ENCODE measurements at places on chromosomes 4 and X.

DNA sequence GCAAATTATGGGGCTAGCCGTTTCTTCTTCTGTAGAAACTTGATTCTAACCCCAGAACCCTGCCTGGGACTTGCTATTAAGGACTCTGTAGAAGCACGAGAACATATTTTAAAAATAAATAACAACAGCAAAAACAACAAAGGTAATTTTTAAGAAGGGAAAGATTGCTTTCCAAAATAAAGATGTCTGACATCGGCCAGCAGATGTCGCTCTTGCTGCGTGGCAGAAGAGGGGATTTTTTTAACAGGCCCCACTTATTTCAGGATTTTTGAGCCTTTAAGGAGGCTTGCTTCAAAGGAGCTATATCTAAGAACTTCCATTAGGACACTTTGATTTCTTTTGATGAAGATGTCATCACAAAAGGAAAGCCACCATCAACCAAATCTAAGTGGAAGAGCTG lies 62.8 kb upstream of the EGFL6 start:
- no peak for DNase-seq

GRCh38 chr4:124932447-124932846 lies 219.9 kb upstream of the ANKRD50 start:
- DNase-seq = no peak

GRCh38 chrX:113529426-113530013 lies 688.9 kb upstream of the AMOT start:
- no peak for DNase-seq

GRCh38 chr4:69773484-69773883 lies 13.1 kb upstream of the SULT1B1 start:
- no peak for DNase-seq

DNA sequence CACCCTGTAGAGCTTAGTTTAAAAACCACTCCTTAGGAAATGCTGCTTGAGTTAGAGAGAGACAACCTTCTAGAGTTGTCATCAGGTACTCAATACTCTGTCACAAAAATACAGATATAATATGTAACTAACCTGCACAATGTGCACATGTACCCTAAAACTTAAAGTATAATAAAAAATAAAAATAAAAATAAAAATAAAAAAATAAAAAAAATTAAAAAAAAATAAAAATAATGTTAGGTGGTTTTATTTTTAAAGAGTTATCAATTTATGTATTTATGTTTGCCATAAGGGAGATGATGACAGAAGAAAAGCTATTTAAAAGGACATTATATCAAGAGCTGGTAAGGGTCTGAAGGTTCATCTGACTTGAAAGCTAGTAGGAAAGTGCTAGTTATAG lies 397.9 kb downstream of the TMA16 start:
- DNase-seq = no peak

DNA sequence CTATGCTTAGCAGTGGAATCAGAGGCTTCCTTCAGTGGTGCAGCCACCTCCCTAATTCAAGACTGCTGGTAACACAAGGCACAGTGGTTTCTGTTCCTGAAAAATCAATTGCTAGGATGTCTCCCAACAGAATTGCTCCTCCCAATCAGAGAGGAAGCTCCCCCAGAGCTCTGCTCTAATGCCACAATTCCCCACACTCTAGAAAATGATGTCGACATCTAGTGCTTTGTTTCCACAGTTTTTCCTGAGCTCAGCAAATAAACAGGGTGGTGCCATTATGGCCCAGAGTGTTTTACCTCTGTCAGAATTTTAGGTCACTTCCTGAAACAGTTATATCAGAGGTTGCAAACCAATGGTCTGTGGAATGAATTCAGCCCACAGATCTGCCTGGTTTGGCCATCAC lies 24.7 kb downstream of the TAB3 start:
- DNase-seq = no peak

DNA sequence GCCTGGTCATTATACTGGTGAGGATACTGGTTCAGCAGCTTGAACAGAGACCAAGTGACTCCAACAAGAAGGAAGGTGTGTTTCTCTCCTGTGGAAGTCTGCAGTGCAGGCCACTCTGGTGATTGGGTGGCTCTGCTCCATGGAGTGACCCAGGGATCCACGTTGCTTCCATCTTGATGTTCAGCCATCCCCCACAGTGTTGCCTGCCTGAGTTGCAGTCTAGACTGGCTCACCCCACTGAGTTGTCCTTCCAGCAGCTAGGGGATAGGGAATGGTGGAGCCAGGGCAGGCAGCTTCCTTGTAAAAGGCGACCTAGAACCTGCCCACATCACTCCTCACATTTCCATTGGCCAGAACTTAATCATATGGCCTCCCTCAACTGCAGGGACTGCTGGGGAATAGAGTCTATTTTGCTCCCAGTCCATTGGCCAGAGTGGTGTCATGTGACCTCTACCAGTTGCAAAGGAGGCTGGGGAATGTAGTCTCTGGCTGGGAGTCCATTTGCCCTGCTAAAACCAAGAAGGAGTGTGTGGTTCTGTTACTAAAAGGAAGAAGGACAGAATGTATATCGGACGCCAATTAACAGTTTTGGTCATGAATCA lies 8.0 kb downstream of the MAN2B2 start:
- DNase-seq = no peak

DNA sequence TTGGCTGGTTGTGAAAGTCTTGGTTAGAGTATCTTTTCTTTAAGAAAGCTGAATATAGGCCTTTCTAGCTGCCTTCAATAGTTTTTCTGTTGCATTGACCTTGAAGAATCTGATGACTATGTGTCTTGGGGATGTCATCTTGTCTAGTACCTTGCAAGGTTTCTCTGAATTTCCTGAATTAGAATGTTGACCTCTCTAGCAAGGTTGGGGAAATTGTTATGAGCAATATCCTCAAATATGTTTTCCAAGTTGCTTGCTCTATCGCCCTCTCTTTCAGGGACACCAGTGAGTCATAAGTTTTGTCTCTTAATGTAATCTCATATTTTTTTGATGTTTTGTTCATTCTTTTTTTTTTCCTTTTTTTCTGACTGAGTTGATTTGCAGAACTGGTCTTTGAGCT lies 194.7 kb downstream of the RAB28 start:
- no peak for DNase-seq

- DNase-seq = no peak
Observed at GRCh38 chrX:11698702-11699101, 33.0 kb upstream of the ARHGAP6 start.

DNA sequence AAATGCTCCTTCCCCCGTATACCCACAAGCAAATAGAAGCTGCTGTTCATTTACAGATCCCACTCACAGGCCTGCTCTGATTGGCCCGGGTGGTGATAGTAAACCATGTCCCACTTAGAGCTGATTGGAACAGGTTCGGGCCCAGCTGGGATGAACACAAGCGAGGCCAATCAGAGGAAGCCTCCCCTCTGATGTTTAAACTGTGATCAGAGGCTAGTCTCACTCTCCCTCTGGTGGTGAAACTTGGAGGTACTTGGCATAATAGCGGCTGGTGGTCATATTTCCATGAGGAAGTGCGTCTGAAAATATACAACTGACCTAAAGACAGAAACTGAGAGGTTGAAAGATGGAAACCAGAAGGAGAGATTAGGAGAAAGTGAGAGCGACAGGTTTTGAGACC lies 51.5 kb upstream of the TRPC3 start:
- DNase-seq = no peak

DNA sequence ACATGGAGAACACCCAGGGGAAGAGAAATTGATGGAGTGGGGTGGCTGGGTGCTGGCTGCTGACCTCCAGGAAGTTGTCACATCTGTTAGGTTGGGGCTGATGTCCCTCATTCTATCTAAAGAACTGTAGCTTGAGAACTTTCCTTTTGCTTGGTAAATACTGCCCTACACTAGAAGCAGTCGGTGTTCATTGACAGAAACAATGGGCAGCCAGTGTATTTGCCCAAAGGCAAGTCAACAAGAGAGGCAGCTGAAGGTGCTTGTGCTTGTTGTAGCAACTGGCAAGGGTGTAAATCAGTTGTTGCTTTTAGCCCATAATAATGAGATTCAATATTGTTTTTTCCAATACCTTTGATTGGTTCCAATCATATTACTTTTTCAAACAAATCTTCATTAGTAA lies 956 bp downstream of the TMEM154 start:
- no peak for DNase-seq
